ENCODE measurements at places on chromosomes 2 and 18.

GRCh38 chr18:57543560-57543959 is 42.9 kb downstream of the FECH start:
- DNase-seq, result no peak

- no peak for DNase-seq
These were observed 181.3 kb downstream of the PID1 start for GRCh38 chr2:229089776-229090175.

DNA sequence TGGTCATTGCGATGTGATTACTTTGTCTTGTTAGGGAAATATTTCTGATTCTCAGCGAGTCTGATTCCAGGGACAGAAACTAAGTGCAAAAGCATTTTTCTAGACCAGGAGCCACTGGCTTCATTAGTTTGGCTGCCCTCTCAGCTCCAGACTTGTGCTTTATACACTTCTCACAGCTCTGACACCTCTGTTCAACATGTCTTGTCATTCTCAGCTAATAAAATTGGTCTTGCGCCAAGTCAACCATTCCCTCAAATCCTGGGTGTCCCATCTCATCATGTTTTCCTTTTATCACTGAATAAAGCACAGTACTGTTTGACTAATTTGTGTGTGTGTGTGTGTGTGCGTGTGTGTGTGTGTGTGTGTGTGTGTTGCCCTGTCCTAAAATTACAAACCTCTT is 215.5 kb upstream of the EPHA4 start:
- no peak for DNase-seq

DNA sequence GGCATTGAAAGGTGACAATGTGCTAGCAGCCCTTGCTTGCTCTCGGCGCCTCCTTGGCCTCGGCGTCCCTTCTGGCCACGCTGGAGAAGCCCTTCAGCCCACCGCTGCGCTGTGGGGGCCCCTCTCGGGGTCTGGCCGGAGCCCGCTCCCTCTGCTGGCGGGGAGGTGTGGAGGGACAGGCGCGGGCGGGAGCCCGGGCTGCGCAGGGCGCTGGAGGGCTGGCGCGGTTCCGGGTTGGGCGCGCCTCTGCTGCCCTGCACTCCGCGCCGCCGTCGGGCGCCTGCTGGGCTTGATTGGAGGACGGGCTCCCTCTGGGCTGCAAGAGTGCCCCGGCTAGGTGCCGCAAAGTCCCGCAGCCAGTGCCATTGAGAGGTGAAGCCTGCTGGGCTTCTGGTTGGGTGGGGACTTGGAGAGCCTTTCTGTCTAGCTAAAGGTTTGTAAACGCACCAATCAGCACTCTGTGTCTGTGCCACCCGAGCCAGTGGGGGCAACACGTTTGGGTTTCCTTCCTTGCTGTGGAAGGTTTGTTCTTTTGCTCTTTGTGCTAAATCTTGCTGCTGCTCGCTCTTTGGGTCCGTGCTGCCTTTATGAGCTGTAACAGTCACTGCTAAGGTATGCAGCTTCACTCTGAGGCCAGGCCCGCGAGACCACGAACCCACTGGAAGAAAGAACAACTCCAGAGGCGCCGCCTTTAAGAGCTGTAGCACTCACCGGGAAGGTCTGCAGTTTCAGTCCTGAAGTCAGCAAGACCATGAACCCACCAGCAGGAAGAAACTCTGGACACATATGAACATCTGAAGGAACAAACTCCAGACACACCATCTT is 14.8 kb upstream of the IMP4 start:
- DNase-seq, result no peak

GRCh38 chr2:71505086-71505769 is 51.9 kb downstream of the DYSF start:
- DNase-seq, result no peak

- no peak for DNase-seq
These were observed 116.8 kb upstream of the HNMT start for GRCh38 chr2:137847443-137847842.

GRCh38 chr2:25376750-25377621 is 35.3 kb upstream of the DNMT3A start:
- peak; percentile 76 for DNase-seq

- DNase-seq, result no peak
These were observed 25.1 kb downstream of the MFF start for GRCh38 chr2:227349989-227350612.

- DNase-seq, result no peak
These were observed 55.1 kb downstream of the RALBP1 start for GRCh38 chr18:9530226-9531009.

DNA sequence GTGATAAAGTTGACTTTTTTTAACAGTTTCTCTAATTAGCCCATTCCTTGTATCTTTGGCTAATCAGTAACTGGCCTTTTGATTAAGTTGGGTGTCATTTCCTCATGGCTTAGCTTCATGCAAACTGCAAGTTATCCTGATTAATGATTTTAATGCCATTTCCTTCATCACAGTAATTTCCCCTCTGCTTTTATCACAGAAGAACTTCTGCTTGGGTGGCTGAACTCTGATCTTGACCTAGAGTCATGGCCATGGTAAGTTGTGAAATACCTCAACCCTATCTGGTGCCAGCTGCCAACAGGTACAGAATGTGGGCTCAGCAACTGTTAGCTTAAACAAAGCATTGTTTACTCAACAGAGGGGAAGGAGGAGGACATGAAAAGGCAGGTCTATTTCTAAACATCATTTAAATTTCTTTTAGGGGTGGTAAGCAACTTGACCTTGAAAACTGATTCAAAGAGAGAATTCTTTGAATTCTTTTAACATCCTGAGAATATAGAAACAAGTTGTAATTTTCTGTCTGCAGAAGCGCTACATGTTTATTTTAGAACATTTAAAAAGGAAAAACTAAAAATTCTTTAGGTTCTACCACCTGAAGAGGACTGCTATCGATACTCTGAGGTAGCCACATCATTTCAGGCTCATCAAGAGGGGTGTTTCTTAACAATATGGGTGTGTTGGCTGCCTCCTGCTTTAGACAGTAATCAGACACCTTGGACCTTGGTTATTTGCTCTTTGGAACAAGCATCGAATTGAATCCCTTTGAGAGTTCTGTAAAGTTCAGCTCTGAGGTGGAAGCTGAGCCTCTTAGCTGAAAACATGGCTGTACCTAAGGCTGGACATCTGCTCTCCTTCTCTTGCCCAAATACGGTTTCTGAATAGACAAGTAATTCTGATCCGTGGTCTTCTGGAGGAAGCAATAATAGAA is 39.7 kb downstream of the ANXA4 start:
- DNase-seq, result no peak

DNA sequence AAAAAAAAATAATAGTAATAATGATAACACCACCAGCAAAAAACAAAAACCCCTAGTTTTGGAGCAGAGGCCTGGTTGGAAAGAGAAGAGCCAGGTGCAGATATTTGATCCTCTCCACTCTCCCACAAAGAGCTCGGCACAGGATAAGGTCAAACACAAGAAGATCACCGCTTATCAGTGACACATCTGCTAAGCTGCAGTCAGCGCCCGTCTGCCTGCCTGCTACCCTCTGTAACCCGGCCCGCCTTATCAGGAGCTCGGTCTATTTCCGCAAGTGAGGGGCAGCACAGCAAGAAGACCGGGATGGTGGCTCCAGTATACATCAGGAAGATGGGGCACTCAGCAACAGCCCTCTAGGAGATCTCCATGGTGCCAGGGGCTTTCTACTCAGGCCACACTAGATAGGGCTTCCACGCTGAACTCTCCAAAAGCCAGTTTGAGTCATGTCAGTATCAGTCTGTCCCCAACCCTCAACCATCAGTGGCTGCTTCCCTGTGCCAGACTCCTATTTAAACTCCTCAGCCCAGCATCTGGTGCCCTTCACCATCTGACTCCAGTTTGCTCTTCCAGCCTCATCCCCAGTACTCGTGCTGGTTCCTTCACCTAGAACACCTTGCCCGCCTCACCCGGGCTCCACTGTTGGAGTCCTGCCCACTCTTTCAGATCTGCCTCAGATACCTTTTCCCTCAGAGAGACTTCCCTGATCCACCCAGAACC is 67.3 kb upstream of the PPP1CB start:
- no peak for DNase-seq

DNA sequence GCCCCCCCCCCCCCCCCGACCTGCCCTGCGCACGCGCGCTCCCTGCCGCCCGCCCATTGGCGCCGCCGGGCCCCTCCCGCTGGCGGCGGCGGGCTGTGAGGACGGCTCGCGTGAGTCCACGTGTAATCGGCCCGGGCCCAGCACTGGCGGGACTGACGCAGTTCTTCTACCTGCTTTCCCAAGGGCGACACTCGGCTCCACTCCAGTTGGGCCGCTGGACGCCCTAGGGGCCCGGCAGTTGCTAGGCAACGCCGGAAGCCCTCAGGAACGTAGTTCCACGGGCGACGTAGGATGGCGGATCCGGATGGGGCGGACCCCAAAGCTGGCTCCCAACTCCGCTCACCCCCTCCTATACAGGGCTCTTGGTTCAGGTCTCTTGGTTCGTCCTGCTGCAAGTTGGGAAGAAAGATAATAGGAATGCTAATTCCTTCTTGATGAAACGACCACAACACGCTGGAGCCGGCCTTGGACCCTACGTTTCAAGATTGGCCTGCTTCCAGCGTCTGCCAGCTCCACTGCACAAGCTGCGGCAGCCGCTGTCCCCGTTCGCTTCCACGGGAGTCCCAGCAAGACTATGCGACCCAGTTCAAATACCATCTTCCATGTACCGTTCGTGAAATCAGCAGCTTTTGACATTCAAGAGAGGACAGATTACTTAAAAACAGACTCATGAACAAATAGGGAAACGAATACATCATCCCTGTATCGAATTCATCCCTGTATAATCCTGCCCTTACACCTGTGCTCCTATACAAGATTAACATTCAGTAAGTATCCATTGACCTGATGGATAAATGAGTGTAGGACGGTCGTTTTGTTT is 415 bp upstream of the MCFD2 start:
- peak; percentile 85 for DNase-seq

DNA sequence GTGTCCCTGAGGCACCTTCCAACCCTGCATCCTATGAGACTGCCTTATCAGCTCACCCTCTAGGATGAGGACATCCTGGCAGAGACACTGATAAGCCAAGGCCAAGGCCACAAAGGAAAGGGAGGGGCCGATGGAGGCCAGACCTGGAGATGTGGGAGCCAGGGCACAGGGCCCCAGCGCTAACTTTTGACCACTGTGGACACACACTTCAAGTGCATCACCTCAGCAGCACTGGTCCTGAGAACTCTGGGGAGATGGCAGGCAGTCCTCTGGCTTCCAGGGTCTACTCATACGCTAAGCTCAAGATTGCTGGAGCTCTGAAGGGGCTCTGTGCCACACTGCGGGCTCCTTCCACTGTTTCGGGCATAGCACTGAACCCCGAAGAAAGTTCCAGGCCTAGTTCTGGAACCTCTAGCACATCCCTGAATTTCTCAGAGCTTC is 100.2 kb upstream of the ID2 start:
- no peak for DNase-seq

- DNase-seq, result no peak
These were observed 53.3 kb upstream of the TFCP2L1 start for GRCh38 chr2:121338281-121338680.

DNA sequence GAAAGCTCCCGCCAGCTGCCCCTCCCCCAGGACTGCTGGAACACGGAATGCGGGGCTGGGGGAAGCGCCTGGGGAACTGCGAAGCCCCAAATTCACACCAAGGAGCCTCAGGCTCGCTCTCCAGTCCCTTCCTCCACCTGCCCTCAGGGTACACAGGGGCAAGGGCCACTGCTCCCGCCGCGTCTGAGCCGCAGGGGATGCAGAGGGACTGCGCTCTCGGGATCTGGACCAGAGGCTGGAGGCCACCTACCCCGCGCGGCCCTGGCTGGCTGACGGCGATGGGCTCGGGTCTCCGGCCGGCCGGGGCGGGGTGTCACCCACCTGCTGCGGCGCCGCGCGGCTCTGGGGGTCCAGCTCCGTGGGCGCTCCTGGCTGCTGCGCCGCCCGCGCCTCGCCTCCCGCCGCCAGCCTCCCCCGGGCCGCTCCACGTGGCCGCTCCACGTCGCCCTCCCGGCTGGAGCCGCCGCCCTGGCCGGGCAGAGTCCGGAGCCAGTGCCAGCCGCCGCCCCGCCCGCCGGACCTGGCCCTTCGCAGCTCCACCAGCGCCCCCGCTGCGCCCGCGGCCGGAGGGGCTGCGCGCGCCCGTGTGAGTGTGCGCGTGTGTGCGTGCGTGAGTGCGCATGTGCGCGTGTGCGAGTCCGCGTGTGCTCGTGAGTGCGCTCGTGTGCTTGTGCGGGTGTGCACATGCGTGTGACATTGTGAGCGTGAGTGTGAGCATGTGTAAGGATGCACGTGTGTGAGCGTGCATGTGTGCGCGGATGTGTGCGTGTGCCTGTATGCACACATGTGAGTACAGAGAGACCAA is at the start of gene CGREF1:
CGREF1 (minus strand) TSS at position 604 of the 805 bp plus-strand sequence. CDS start 14,762 bp downstream, outside the sequence.
- no peak for DNase-seq

GRCh38 chr2:198374375-198375082 is 570.1 kb downstream of the PLCL1 start:
- DNase-seq, result no peak

DNA sequence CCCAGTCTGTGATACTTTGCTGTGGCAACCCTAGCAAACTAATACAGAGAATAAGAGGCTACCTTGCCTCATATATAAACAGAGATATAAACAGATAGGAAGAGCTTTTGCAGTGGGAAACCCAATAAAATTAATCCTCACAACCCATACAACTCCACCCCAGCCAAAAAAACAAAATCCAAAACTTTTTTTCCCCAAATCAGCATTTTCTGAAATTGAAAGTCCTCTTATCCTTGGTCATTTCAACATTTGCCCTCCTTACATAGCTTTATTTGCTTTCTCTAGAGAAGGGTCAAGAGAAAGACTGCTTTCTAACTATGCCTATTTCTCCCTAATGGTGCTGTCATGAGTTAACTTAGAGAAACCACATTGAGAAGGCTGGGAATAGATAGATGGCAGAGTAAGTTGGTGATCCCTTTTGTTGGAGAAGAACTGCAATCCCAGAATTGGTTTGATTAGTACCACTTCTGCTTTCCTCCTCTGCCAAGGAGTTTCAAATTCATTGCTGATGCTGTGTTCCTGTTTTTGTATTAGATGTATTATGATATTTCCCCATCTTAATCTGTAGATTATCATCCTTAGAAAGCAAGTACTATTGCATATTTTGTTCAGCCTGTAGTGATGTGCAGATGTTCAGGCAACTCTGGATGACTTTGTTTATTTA is 76.5 kb upstream of the B3GNT2 start:
- DNase-seq, result no peak

GRCh38 chr2:167794554-167795255 is 452.7 kb downstream of the STK39 start:
- DNase-seq, result no peak

- DNase-seq, result no peak
These were observed 50.9 kb downstream of the NCAPH start for GRCh38 chr2:96386470-96386869.

Measured in liver (tissue), 10 donors.